ENCODE measurements at places on chromosomes 4 and X. TPM values are rescaled to one million over a fixed set of nuclear protein-coding genes. Genes with fewer than 3 reads are reported as not detected.

Gene ITIH6
- polyA plus RNA-seq: not detected

Gene TTC29
- not detected for polyA plus RNA-seq

Gene BGN
- polyA plus RNA-seq: not detected

Gene ATP1B4
- not detected for polyA plus RNA-seq

Gene CSAG1
- polyA plus RNA-seq: not detected

Gene ADH6
- not detected for polyA plus RNA-seq

Gene TBCK
- polyA plus RNA-seq: 53.8 TPM

Gene CPE
- polyA plus RNA-seq: 623 TPM

Gene PPP3CA
- 63.1 TPM for polyA plus RNA-seq

Gene GABRG1
- polyA plus RNA-seq: 0.22 TPM

Gene SHROOM3
- polyA plus RNA-seq: 8.0 TPM

Gene AWAT1
- not detected for polyA plus RNA-seq

Gene USP51
- 1.4 TPM for polyA plus RNA-seq

Gene TMPRSS11D
- not detected for polyA plus RNA-seq

Gene MAGEA1
- not detected for polyA plus RNA-seq

Gene FAM149A
- 12.2 TPM for polyA plus RNA-seq

Gene DKK2
- polyA plus RNA-seq: 0.33 TPM

Gene MAGEB2
- not detected for polyA plus RNA-seq

Gene MMRN1
- polyA plus RNA-seq: 2.2 TPM

Gene SCML2
- 14.7 TPM for polyA plus RNA-seq

Gene MAOA
- 1.3 TPM for polyA plus RNA-seq

Gene MAGEA2
- 1.8 TPM for polyA plus RNA-seq

Gene PLXNB3
- polyA plus RNA-seq: 0.76 TPM

Gene MCF2
- polyA plus RNA-seq: 11.1 TPM

Gene BMP3
- 1.5 TPM for polyA plus RNA-seq

Gene SPANXB1
- not detected for polyA plus RNA-seq

Gene TXK
- not detected for polyA plus RNA-seq

Gene NRK
- polyA plus RNA-seq: 0.12 TPM

Gene PNCK
- 9.5 TPM for polyA plus RNA-seq

Gene SPANXN4
- polyA plus RNA-seq: not detected

Gene SMIM14
- 42.3 TPM for polyA plus RNA-seq

Gene TLR1
- not detected for polyA plus RNA-seq

Gene UCHL1
- 5,212 TPM for polyA plus RNA-seq

Gene GLRA3
- polyA plus RNA-seq: 0.76 TPM

Gene DMRTC1
- polyA plus RNA-seq: not detected

Gene MAP7D2
- 3.5 TPM for polyA plus RNA-seq

Gene BEND2
- not detected for polyA plus RNA-seq

Gene ZDHHC9
- polyA plus RNA-seq: 30.4 TPM

Gene PAGE4
- not detected for polyA plus RNA-seq

Gene ALB
- polyA plus RNA-seq: 3.4 TPM

Gene CT45A1
- not detected for polyA plus RNA-seq

Gene YY2
- polyA plus RNA-seq: 2.4 TPM

Gene GATA1
- polyA plus RNA-seq: not detected

Gene MAGEA9B
- polyA plus RNA-seq: not detected

Measured in neural cell (in vitro differentiated cells).